Right renal pelvis (tissue), 4 donors: ENCODE measurements at places on chromosomes 2 and 18. TPM values are rescaled to one million over a fixed set of nuclear protein-coding genes. Genes with fewer than 3 reads are reported as not detected.

DNA sequence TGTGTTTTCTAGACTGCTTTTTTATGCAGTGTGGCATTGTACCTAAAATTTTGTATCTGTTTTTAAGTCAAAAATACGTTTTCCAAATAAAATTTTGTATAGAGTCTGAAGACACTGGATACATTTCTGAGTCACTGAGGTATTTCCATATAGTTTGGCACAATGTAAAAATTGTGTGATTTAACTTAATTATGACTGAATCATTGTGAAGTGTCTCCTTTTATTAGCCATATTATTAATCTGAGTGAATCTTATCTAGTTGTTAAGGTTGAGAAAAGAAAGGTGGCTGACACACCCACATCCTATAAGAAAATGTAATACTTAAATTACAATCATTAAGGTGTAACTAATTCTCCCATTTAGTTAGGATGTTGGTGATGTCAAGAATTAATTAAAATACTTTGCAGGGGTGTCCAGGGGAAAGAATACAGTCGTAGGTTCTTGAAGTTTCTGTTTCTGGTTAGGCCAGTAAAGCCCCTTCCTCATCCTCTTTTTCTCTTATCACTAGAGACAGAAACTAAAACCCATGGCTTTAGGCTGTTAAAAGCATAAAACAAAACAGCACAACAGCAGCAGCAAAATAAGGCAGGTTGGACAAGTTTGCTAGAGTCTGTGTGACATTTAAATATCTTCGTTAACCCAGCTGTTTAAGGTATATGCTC, 71.6 kb downstream of the UBE2E3 start:
- DNase-seq: no peak

GRCh38 chr2:55923091-55923981, at the start of gene EFEMP1:
Gene EFEMP1 (minus strand): TSS chr2:55923782. CDS start chr2:55922440, 1,342 bp downstream.
- peak; percentile 71 for DNase-seq

- no peak for DNase-seq
These were observed 7.6 kb upstream of the SERPINB12 start for GRCh38 chr18:63534615-63535014.

GRCh38 chr18:8389391-8390340, 219.6 kb upstream of the RAB12 start:
- peak; percentile 69 for DNase-seq

Gene GTF2A1L
- polyA plus RNA-seq: 0.47 TPM

- no peak for DNase-seq
These were observed 278.6 kb downstream of the CDH19 start for GRCh38 chr18:66325251-66325650.

- no peak for DNase-seq
These were observed 9.1 kb downstream of the RND3 start for GRCh38 chr2:150478200-150478974.

Gene COL4A4
- polyA plus RNA-seq: 45.7 TPM
